ENCODE measurements at places on chromosomes 4 and X.

DNA sequence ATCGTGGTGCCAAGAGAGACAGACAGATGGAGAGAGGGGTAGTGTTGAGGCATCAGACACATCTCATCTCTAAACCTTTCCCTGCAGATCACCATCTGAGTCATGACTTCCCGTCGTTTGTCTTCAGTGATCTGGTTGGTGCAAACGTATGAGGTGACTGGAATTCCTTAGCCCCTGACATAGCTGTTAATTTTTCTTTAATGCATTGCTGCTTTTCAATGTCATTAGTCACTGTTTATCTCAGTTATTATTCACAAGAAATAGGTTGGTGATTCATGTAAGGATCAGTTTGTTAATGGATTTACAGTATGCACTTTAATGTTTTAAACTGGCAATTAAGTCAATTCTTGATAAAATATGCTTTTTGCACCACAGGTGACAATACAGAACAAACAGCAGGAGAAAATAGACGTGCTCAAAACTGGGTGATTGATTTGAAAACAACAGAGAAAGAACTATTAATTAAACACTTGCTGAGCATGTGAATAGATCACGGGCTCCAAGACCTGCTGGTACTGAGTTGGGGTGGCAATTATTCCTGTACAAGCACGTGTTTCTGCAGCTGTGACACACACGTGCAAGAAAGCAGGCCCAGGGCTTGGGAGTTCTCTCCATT, 1.3 kb upstream of the TMEM154 start:
- DNase-seq, result no peak

DNA sequence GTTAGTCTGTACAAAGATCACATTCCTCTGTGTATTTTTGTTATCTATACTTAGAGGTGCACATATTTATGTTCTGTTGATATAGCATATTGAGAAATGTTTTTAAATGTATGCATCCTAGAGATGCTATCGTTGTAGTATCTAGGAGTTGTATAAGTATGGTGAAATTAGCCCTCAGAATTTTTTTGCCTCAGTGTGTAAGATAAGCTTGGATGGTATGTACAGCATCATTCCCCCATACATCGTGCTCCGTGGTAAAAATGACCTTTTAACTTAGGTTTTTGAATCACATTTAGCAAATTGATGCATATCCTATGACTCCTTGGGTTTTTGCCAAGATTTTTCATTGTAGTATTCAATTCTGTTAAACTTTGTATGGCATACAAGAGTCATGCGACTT, 113.5 kb downstream of the RPA4 start:
- no peak for DNase-seq

DNA sequence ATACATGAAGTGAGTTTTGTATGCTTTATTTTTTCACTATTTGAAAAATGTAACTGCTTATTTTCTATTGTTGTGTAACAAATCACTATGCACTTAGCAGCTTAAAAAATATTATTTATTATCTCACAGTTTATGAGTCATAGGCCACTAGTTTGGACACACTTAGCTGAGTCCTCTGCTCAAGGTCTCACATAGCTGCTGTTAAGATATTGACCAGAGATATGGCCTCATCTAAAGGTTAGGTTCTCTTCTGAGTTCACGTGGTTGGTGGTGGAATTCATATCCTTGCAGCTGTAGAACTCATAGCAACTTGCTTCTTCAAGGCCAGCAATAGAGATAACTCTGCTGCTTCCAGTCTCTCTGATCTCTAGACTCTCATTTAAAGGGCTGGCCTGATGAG, 534.4 kb downstream of the SPRY1 start:
- DNase-seq, result no peak

DNA sequence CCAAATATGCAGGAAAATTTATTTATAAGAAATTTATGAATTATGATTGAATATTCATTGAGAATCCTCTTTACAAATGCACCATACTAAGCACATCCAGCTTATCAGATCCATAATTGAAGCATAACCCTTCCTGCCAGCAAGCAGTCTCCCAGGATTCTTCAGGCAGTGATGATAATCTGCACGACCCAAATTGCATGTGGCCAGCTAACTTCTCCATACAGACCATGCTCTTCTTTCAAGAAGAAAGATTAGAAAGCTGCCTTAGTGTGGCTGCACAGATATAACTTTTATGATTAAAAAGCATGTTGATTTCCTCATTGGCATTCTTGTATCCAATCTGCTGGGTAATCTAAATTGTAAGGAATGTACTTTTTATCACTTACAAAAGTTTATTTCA, 3.3 kb upstream of the CBR4 start:
- DNase-seq, result no peak

- no peak for DNase-seq
Observed at GRCh38 chrX:110373310-110373709, 14.7 kb downstream of the RTL9 start.

DNA sequence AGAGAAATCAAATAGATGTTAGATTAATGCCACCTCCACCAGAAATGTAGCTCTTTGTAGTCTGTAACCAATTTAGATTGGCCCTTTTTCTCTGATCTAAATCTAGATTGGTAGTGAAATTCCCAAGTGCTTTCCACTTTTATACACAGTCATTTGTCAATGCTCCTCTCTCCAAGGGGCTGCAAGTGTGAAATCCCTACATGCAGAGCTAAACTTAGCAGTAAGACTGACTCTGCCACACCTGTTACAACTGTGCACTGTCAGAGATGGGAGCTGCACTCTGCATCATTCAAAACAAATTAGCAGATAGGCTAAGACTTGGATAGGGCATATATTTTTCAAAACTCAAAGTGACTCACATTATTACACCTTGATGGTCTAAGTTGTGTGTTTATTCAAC, 9.1 kb downstream of the SERTM2 start:
- DNase-seq, result no peak

DNA sequence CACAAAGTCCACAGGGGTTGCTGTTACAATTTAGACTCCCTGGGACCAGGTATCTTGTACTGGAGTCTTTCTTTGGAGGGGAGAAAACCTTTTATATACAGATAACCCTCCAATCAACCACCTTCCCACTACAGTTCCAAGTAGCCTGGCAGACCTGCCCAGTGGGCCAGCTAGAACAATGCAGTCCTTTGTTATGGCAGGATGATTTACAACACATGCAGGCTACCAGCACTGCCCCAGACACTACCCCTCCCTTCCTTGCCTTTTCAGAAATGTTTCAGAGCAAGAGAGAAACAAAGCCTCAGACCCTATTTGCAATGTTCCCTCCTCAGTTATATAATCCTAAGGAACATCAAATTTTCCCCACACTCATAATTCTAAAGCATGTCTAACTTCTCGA, 11.1 kb downstream of the RASL11B start:
- no peak for DNase-seq

- DNase-seq, result no peak
Observed at GRCh38 chr4:176538217-176538925, 218.6 kb downstream of the SPCS3 start.

- no peak for DNase-seq
Observed at GRCh38 chrX:129726307-129727111, 12.3 kb upstream of the XPNPEP2 start.

DNA sequence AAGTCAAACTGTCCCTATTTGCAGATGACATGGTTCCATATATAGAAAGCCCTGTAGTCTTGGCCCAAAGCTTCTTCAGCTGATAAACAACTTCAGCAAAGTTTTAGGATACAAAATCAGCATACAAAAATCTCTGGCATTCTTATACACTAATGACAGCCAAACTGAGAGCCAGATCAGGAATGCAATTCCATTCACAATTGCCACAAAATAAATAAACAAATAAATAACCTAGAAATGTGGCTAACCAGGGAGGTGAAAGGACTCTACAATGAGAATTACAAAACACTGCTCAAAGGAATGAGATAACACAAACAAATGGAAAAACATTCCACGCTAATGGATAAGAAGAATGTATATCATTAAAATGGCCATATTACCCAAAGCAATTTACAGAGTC, 52.9 kb upstream of the CXCL8 start:
- no peak for DNase-seq

- no peak for DNase-seq
Observed at GRCh38 chr4:163295138-163295537, 37.3 kb downstream of the NPY1R start.

DNA sequence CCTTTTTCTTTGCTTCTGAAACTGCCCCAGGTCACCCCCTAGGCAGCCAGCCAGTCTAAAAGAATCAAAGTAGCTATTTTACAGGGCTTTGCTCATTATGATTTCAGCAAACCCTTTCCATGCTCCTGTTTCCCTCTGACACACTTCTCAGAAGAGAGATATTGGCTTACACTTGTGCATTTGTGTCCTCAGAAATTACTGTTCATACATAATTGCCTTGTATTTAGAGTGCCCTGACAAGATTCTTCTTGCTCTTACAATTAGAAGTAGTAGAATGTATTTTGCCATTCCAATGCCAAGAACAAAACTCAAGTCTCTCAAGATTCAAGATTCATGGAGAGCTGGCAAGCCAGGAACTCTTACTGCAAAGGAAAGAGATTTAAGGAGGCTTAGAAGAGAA, 531.0 kb upstream of the ZFP42 start:
- DNase-seq, result no peak

GRCh38 chrX:123424546-123424945, 240.5 kb downstream of the GRIA3 start:
- DNase-seq, result no peak

- DNase-seq, result no peak
Observed at GRCh38 chr4:138609943-138610350, 367.8 kb upstream of the SLC7A11 start.

- DNase-seq, result no peak
Observed at GRCh38 chr4:173698557-173699262, 168.7 kb upstream of the HAND2 start.

GRCh38 chrX:153882086-153882498, 3.9 kb downstream of the L1CAM start:
- DNase-seq, result no peak

DNA sequence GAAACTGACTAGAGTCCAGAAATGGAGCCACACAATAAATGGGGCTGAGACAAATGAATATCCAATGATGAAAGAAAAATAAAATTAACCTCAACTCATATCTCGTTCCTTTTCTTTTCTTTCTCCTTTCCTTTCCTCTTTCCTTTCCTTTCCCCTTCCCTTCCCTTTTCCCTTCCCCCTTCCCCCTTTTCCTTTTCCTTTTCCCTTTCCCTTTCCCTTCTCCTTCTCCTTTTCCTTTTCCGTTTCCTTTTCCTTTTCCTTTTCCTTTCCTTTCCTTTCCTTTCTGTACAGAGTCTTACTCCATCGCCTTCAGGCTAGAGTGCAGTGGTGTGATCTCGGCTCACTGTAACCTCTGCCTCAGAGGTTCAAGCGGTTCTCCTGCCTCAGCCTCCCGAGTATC, 146.3 kb downstream of the RTL9 start:
- DNase-seq, result no peak

- DNase-seq, result no peak
Observed at GRCh38 chrX:141733371-141733770, 34.8 kb upstream of the SPANXD start.

GRCh38 chrX:81259020-81259713, 57.3 kb downstream of the SH3BGRL start:
- no peak for DNase-seq

GRCh38 chr4:106951891-106952290, 84.2 kb downstream of the DKK2 start:
- DNase-seq, result no peak

DNA sequence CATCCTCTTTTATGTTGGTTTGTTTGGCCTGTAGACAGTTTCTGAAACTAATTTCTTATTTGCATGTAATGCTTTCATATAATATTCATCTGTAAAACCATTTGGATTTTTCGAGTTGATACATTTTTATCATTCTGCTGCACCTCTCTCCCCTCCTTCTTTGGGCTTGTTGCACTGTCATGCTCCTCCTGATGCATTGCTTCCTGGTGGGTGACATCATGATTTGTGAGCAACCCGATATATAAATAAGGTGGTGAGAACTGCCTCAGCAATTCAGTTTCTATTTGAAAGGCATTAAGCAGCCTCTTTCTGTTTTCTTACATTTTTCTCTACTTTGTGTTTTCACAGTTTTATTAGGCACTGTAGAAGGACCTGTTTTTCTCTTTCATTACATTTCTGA, 515.7 kb downstream of the RPA4 start:
- DNase-seq, result no peak

GRCh38 chr4:71026086-71026485, 32.6 kb downstream of the DCK start:
- no peak for DNase-seq

- no peak for DNase-seq
Observed at GRCh38 chr4:181261279-181261678, 981.9 kb upstream of the TENM3 start.

- DNase-seq, result no peak
Observed at GRCh38 chrX:108022491-108023089, 22.3 kb upstream of the VSIG1 start.

GRCh38 chrX:87679849-87680248, 162.2 kb downstream of the KLHL4 start:
- DNase-seq, result no peak

- DNase-seq, result peak; percentile 77
Observed at GRCh38 chr4:602559-602942, 22.8 kb upstream of the PDE6B start.

DNA sequence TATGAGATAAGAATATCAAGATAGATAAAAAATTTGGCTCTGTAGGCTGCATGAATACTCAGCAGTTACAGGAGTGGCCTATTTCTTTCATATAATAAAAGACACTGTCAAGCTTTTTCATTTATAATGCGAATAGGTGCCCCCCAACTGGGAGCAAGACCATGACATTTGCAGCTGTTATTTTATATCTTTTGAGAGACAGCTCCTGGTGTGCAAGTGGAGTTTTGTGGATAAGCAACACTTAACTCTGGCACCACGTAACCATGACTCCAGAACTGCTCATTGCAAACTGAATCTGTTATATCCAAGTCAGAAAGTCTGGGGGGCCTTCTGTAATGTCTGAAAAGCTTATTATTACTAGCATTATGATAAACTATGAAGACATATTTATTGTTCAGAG, 1372.4 kb downstream of the C4orf33 start:
- DNase-seq, result no peak

DNA sequence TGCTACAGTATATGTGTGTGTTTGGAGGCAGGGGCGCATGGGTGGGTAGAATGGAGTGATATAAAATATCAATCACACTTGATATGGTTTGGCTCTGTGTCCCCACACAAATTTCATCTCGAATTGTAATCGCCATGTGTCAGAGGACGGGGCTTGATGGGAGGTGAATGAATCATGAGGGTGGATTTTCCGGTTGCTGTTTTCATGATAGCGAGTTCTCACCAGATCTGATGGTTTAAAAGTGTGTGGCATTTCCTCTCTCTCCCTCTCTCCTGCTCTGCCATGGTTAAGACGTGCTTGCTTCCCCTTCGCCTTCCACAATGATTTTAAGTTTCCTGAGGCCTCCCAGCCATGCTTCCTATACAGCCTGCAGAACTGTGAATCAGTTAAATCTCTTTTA, 14.8 kb downstream of the SOWAHB start:
- DNase-seq, result no peak

DNA sequence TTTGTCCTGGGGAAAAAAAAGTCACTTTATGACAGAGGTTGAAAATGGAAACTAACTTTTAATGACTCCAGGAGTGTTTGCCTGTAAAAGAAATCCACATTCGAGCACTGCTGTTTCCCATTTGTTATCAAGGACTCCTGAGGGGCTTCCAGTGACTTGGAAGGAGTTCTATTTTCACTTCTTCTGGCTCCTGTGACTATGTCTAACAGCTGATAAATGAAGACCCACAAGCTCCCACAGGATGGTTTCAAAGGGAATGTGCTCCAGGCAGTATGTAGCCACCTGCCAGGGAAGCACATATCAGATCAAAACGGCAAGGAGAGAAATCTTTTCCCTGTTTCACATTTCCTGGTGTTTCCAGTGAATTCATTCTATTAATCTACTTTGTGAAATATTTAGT, 159.8 kb upstream of the FAM241A start:
- DNase-seq, result no peak

GRCh38 chr4:180727478-180727877, 1515.7 kb upstream of the TENM3 start:
- DNase-seq, result no peak

Data from activated naive CD8-positive, alpha-beta T cell treated with anti-CD3 and anti-CD28 coated beads, Interleukin-2, amount 10 ng/mL, durations not matched to agents 7 days and 5 days (primary cell).